ENCODE measurements at places on chromosomes 16 and 17.

GRCh38 chr16:19809121-19809635 is 75.5 kb downstream of the GPRC5B start:
- DNase-seq: no peak

GRCh38 chr16:54538276-54538675 is 251.7 kb upstream of the IRX3 start:
- no peak for DNase-seq

- no peak for DNase-seq
These were observed 55.0 kb downstream of the MEAK7 start for GRCh38 chr16:84449156-84450140.

DNA sequence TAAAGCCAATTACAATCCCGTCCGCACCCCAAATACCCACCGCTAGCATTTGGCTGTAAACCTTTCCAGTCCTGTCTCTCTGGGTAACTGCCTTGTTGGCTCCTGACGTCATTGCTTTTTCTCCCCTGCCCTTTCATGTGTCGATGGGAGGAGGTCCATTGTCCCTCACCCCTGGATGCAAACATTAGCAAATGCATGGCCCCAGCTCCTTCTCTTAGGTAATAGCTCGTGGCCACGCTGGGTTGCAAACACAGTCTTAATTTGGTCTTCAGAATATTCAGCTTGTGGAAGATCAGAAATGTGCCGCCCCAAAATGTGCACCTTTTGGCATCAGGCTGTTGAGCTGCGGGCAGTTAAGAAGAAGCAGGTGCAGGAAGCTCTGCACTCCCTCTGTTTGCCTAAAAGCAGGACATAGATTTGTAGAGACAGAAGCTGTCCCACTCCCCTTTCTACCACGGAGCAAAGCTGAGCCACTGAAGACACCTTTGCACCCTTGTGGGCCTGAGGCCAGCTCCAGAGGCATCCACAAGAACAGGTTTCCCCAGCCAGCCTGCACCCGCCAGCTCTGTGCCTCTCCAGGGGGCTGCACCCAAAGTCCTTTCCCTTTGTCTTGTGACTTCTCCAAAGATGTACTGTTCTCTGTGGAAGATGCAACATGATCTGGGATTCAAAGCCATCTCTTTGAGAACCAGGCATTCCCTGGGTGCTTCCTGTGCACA is 127.3 kb downstream of the MGAT5B start:
- DNase-seq: no peak

GRCh38 chr16:11742093-11742535 is 543 bp downstream of the TXNDC11 start:
- DNase-seq: peak; percentile 19

DNA sequence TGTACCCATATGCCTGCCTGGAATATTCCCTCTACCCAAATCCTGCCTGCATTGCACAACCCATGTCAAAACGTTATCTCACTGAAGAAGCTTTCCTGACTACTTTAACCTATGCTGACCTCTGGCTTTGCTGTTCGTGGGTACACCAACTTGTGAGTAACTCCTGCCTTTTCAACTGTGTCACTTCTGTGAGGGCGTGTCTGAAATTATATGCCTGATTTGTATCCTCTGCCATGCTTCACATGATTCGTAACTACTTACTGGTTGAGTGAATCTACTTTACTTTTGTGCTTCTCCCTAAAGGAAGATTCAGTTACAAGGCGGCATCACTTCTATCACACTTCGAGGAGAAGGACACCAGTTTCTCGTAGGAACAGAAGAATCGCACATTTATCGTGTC is 33.3 kb upstream of the USP43 start:
- DNase-seq: no peak

DNA sequence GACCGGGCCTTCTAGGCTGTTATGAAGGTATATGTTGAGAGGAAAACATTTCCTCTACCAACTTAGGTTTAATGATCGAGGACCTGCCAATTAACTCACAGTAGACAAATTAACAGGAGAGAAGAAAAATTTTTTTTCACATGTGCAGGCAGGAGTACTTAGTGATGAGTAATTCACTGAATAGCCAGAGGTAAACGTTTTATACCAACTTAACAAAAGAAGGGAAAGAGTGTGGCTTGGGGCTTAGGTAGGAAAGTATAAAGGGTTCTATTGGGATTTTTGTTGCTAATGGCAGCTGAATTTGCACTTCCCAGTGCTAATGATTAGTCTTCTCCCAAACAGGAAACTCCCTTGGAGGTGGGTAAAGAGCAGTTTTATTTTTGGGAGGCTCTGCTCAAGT is 121.6 kb upstream of the HS3ST4 start:
- no peak for DNase-seq

DNA sequence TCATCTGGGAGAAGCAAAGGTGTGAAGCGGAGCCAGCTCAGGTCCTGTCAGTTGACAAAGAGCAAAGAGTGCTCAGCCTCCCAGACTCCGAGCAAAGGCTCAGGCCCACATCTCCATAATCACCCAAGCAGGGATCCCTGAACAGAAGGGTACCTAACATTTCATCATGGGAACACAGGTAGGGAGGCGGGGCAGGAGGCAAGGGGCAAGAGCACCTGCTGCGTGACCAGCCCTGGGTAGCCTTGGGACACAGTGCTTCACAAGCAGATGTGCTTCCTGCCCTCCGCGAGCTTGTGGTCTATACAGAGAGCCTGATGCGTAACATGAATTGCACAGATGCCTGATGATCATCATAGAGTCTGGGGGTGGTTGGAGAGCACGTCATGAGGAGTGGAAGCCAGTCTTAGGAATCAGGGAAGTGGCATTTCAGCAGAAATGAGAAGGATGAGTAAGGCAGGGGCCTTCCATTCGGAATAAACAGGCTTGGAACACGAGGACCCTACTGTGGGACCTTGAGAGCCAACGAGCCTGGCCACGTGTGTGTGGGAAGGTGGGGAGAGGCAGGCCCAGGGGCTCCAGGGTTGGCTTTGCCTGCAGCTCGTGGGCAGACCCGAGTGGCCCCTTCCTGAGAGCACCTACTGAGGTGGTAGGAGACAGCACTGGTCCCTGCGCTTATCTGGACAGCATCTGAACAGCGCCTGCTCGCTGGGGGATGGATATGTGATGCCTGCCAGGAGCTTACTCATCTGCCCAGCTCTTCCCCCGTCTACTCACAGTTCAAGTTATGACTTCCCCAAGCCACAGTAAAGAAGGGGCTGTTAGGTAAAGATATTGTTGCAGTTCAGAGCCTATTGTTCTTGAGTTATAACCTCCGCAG is 125.8 kb downstream of the CCDC182 start:
- no peak for DNase-seq

DNA sequence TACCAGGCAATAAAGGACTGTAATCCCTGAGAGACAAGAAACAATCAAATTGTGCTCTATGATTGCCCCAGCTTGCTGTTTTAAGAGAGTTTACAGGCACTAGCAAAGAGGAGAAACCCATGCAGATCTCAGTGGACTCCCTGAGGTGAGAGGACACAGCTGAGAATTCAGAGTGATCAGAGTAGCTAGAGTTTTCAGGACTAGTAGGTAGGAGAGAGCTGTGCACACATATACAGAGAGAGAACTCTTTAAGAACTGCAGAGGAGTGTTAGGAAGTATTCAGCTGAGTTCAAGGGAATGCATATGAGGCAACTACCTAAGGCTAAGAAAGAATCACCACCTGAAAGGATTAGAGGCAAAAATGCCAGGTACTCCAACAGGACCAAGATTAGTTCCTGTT is 904.8 kb downstream of the CDH8 start:
- DNase-seq: no peak

DNA sequence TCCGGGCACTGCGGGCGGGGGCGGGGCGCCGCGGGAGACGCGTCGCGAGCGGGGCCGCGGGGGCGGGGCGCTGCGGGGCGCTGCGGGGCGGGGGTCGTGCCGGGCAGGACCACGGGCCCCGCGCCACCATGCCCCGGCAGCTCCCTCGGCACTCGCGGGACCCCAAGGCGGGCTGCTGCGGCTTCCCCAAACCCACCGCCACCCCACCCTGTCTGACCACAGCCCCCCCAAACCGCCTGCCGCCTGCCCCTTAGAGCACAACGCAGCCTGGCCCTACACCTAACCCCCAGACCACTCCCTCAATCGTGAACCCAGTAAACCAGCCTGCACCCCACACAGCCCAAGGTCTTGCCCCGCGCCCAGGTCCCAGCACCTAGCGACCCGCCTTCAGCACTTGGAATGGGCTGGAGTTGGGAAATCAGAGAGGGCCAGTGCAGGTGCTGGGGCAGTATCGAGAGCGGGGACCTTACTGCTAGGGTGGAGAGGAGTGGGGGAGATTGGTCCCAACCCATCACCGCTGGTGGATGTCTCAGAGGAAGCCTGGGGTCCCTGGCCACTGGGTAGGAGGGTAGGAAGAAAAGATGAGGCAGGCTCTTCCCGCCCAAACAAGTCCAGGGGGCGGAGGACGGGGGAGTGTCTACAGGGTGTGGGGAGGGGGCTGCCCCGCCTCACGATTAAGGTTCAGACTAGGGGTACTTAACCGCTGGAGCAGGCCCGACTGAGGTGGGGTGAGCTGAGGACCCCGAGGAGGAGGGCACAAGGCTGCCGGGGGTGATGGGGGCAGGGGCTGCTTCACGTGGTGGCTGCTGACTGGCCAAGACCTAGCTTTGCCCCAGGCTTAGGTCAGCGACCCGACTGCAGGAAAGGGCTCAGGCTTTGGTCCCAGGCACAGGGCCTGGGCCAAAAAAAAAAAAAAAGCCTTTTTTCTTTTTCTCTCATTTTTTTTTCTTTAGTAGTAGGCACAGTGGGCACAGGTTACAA is 539 bp upstream of the VAMP2 start:
- no peak for DNase-seq

DNA sequence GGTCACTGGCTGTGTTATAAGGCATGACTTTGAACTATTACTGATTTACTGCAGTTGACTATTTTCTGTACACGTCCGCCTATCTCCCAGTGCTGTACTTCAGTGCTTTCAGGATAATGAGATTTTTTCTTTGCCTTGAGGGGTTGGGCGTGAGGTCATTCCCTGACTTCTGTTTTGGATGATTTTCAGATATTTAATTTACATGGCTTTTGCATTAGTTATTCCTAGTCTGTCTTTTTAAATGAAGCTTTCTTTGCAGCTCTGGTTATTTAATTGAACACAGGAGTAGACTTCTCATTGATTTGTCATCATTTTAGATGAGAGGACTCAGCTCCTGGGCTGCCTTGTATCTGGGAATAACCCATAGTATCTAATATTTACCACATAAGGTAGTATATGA is 23.7 kb downstream of the WIPF2 start:
- no peak for DNase-seq

All from activated CD4-positive, alpha-beta T cell treated with anti-CD3 and anti-CD28 coated beads, Interleukin-2, amount 50 U/mL, for 24 hours (primary cell).